Cortex of kidney (tissue), 1 donor: ENCODE measurements at places on chromosomes 16 and 17.

DNA sequence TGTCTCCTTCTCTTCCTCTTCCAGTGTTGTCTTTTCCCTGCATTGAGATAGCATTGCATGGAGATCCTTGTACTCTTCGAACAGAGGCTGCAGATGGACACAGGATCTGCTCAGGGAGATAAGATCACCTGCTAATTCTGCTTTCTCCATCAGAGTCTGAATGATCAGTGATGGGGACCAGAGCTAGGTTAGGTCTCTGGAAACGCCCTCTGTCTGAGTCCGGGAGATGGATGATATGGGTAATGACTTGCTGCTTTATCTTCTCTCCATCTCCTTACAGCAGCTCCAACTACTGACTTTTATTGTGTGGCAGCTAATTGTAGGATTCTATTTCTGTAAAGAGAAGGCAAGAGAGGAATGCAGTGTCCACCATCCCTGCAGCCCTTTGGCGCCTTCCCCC, 435.6 kb downstream of the WWOX start:
- DNase-seq: no peak

GRCh38 chr17:56592487-56593085, 913 bp upstream of the NOG start:
- DNase-seq: no peak

GRCh38 chr16:83706394-83706793, 101.4 kb upstream of the HSBP1 start:
- no peak for DNase-seq

GRCh38 chr17:74532115-74532514, 840 bp upstream of the CD300LB start:
- DNase-seq: no peak
